ENCODE measurements at places on chromosomes 12 and 14.
A peak's percentile ranks its signal among the peaks of the same experiment; 100 is the strongest.

- no peak for DNase-seq
Measured at GRCh38 chr12:75115748-75116147, 93.9 kb downstream of the KCNC2 start.

DNA sequence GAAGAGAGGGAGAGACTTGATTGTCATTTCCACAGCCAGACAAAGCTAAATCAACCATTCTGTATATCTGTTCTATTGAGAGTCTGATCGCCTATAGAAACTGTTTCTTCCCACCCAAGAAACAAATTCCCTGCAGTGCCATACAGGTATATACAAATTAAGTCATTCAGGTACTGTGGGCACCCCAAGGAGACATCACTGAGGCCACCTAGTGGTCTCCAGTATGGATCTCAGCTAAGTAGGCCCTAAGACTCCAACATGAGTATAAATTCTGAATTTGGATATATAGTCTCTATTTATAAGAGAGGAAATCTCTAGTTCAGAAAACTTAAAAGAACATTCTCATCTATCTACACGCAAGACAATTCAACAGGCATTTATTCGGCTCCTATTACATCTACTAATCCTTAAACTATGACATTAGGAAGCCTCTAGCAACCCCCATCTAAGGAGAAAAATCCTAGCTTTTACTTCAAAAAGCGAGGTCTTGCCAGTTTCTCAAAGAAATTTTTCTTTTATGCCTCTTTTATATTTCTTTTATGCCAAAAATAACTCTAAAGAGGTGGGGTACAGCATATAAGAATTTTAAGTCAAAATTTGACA is 62.6 kb downstream of the DCAF5 start:
- peak; percentile 73 for DNase-seq

- DNase-seq, result peak; percentile 83
Measured at GRCh38 chr14:23057757-23058653, 685 bp upstream of the CDH24 start.

- peak; percentile 98 for DNase-seq
Measured at GRCh38 chr14:54169254-54169924, 212.8 kb upstream of the BMP4 start.

- no peak for DNase-seq
Measured at GRCh38 chr14:47020500-47020899, 368.9 kb upstream of the RPL10L start.

DNA sequence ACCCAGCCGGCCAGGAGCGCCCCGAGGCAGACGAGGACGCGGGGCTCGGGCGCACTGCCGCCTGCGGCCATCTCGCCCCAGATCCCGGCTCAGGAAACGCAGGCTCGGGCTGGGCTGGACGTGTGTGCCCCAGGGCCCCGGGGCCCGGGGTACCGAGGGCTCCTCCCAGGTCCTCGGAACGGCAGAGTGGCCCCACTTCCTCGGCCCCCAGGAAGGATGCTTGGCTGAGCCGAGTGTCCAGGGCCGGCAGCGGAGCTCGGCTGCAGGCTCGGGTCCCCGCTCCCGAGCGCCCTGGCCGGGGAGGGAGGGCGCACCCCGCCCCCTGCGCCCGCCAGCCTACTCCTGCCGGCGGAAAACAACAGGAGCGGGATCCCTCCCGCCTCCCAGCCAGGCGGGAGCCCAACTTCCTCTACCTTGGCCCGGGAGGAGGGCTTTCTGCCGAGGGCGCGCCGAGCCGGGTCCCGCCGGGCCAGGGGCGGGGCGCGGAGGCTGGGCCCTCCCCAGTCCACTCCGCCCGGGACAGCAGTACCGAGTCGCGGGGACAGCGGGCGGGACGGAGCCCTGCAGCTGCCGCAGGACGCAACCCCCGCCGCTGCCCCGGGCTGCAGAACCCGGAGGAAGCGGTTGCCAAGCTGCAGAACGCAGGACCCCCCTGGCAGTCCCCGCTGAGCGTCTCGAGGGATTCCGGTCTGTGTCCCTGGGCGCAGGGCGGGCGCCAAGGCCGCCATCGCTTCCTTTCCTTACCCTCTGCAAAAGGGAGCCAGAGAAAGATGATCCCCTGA is at the start of gene VSIG10:
TSS of gene VSIG10 (minus strand) at position 411 of the 782 bp plus-strand sequence. CDS start at position 71, 340 bp downstream.
- peak; percentile 77 for DNase-seq

DNA sequence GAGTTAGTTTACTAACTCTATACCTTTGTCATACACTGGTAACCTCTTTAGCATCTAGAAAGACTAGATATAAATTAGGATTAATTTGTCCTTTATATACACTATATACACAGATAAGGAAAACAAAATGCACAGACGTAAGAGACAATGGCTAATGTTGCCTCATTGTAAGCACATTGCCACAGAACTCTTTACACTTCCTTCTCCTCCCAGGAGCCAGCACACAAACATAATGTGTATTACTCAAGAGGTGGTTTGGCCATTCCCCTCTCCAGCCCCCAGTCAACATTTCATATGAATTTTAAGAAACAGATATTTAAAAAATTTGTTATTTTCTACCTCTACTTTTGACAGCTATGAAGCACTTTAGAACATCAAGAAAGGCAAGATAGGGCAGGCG is 131.4 kb upstream of the OR4E1 start:
- no peak for DNase-seq

GRCh38 chr14:100285913-100286400 is 20.3 kb downstream of the SLC25A29 start:
- DNase-seq, result no peak

- DNase-seq, result peak; percentile 73
Measured at GRCh38 chr12:124921200-124922031, 7.0 kb upstream of the UBC start.

GRCh38 chr12:88756153-88756552 is 175.9 kb upstream of the KITLG start:
- no peak for DNase-seq

GRCh38 chr14:88029500-88029899 is 24.6 kb downstream of the GPR65 start:
- no peak for DNase-seq

- DNase-seq, result no peak
Measured at GRCh38 chr14:31568671-31569070, 7.5 kb downstream of the NUBPL start.

GRCh38 chr14:103196716-103197115 is 73.5 kb downstream of the TNFAIP2 start:
- DNase-seq, result no peak

DNA sequence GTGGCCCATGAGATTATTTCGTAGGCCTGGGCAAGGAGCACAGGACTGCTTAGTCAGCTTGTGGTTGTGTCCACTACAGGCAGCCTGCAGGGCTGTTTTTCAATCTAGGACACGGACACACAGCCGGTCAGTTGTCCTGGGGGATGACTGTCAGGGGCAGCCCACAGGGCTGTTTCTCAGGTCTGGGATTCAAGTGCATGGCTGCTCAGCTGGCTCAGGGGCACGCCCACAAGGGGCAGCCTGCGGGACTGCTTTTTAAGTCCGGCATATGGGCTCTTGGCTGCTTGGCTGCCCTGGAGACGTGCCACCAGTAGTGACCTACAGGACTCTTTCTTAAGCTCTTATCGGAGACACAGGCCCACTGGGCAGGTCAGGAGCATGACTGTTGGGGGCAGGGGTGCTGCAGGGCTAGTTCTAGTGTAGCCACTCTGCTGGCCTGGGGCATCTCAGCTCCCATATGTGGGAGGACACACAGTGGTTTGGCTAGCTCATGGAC is 26.6 kb upstream of the GTF2A1 start:
- no peak for DNase-seq

GRCh38 chr12:126510630-126511029 is 1445.4 kb downstream of the AACS start:
- no peak for DNase-seq

DNA sequence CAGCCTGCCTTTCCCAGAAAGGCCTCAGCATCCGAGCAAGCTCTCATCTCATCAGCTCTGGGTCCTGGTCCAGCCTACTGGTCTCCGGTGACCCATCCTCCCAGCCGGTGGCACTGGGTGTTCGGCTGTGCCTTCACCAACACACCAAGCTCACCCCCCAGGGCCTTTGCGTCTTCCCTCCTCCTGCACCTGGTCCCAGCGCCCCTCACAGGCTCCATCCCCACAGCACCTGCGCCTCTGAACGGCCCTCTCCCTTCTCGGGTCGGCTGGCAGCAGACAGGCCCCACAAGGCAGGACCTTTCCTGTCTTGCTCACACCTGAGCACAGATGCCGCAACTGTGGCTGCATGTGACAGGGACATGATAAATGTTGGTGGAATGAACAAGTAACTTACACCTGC is 13.1 kb downstream of the P2RX2 start:
- DNase-seq, result no peak

GRCh38 chr12:93333828-93334227 is 43.9 kb upstream of the NUDT4 start:
- no peak for DNase-seq

- no peak for DNase-seq
Measured at GRCh38 chr14:105335735-105336476, 21.4 kb downstream of the PACS2 start.

GRCh38 chr12:53205747-53206419 is 1.2 kb downstream of the ITGB7 start:
- DNase-seq, result peak; percentile 73

- DNase-seq, result no peak
Measured at GRCh38 chr12:115623764-115624334, 653.6 kb downstream of the MED13L start.

DNA sequence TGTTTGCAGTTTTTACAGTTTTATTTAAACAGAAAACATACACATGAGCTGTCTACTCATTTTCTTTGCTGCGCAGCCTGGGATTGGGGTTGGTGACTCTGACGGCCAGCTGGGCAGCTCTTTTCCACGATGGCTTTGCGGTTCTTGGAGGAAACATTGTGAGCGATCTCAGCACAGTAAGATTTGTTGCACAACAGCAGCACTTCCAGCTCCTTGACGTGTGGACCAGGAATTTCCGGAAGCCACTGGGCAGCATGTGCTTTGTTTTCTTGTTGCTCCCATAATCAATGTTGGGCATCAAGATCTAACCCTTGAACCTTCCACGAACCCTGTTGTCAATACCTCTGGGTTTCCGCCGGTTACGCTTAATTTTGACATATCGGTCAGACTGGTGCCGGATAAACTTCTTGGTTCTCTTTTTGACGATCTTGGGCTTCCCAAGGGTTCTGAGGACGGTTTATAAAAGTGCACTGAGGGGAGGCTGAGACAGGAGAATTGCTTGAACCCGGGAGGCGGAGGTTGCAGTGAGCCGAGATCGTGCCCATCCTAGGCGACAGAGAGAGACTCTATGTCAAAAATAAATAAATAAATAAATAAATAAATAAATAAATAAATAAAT is 21.8 kb downstream of the FKBP11 start:
- DNase-seq, result no peak

DNA sequence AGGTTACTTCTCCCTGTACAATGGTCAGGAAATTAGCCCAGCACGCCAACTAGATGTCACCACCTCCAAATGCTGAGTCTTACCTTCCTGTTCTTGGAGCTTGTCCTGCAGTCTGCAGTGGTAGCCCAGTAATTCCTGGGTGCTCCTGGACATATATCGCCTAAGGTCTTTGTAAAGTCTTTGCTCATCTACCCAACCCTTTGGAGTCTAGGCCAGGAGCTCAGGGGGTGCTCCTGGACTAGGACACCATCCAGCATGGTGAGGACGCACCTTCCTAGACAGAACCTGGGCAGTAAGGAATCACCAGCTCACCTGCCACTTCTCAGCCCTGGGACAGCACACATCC is 569 bp downstream of the SERPINA10 start:
- DNase-seq, result no peak

GRCh38 chr12:114729731-114730130 is 45.8 kb upstream of the TBX3 start:
- no peak for DNase-seq

DNA sequence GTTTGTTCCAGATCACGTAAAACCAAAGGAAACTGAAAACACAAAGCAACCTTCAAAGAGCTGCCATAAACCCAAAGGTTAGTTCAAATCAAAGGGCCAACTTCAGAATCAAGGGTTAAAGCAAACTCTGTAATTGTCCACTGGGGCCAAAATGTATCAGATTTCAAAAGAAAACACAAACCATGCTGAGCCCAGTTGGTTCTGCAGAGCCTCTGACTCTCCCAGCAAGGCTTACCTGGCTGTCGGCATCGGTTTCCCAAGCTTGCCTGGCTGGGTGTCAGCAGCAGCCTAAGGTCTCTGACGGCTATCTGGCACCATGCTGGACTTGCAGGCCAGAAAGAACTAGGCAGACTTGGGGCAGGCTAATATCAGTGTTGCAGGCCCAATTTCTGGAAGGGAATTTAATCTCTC is 125.3 kb downstream of the DAD1 start:
- peak; percentile 55 for DNase-seq

DNA sequence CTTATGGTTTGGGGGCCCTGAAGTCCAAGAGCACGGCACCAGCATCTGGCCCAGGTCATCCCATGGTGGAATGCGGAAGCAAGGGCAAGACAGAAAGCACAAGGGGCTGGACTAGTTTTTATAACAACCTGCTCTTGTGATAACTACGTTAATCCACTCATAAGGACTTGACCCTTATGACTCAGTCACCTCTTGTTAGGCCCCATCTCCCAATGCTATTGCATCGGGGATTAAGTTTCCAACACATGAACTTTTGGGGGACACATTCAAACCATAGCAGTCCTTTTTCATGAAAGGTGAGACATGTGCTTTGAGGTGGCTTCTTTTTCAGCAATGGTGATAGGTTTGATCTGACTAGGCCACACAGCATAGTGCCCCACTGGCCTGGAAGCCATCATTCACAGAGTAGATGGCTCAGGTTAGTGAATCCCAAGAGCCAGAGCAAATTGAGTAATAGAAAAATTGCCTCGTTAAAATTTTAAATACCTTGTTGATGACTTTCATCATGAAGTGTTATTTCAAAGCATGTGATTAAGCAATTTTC is 12.1 kb downstream of the FRMD6 start:
- no peak for DNase-seq

- DNase-seq, result peak; percentile 86
Measured at GRCh38 chr12:6534945-6535696, 804 bp downstream of the GAPDH start.

DNA sequence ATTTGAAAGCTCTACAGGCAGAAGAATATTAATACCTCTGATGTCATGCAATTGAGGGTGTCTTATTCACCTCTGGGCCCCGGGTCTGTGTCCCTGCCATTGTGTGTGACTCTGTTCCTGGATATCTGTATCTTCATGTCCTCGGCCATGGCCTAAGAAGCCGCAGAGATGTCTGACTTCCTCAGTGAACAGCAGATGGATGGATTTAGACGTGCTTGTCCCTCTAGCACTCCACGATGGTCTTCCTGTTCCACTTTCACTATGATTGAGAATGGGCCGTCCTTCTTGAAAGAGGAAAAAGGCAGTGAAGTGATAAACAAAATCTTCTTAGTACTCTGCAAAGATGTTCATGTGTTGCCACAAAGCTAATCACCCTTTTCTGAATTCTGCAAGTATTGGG is 217.4 kb downstream of the SLC41A2 start:
- DNase-seq, result no peak

- DNase-seq, result peak; percentile 85
Measured at GRCh38 chr14:50001999-50002925, 109.4 kb downstream of the ARF6 start.

GRCh38 chr12:30508205-30508967 is 187.3 kb downstream of the IPO8 start:
- no peak for DNase-seq

GRCh38 chr12:12425001-12425400 is 68.1 kb downstream of the BORCS5 start:
- DNase-seq, result no peak
